Mesendoderm (in vitro differentiated cells): ENCODE measurements at places on chromosomes 7 and 10.

DNA sequence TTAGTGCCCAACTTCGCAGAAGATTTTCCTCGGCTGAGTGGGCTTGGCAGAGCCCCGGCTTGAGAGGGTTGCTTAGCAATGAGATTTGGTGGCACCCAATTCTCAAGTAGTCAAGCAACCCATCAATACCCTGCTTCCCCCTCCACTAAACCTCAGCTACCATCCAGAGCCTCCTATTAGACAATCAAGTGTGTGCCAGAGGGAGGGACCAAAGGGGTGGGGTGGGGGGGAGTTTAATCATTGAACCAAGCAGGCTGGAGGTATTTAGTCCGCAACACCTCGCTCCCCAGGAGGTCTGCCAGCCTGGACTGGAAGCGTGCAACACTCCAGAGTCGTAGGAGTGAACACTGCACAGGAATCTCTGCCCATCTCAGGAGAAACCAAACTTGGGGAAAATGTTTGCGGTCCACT lies at the start of gene HKDC1:
TSS of gene HKDC1 (plus strand) at position 292 of the 411 bp plus-strand sequence. CDS start at position 396, 104 bp downstream.
- no peak for DNase-seq

DNA sequence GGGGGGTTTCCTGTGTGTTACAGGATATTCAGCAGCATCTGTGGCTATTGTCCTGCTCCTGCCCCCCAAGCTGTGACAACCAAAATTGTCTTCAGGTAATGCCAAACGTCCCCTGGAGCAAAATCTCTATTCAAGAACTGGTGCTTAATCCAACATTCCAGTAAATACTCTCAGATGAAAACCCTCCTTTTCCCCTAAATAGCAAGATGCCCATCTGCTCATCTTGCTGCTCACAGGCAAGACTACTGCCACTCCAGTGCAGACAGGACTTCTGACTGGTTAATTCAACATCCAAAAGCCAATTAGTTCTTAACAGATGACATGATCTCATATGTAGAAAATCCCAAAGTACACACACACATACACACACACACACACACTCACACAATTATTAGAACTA lies 20.5 kb upstream of the JAZF1 start:
- no peak for DNase-seq

DNA sequence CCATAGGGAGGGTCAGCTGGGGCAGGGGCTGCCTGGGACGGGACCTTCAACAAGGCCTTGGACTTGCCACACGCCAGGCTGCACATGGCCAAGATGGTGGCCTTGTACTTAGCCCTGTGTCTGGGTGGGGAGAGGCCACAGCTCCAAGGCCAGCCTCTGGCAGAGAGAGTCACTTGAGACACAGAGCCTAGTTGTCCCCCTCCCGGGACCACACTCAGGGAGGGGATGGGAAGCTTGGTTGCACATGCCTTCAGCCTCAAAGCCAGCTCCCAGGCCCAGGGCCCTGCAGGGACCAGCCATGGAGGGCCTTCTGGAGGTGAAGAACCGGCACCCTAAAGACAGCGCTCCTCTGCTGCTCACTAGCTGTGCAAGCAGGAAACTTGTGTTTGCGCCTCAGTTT lies 16.7 kb downstream of the MMRN2 start:
- no peak for DNase-seq

GRCh38 chr10:67794909-67795460 lies 43.0 kb downstream of the DNAJC12 start:
- peak; percentile 87 for DNase-seq

- no peak for DNase-seq
Measured at GRCh38 chr10:27646604-27647175, 98.9 kb downstream of the MKX start.

- peak; percentile 54 for DNase-seq
Measured at GRCh38 chr7:34612661-34613060, 45.4 kb upstream of the NPSR1 start.

DNA sequence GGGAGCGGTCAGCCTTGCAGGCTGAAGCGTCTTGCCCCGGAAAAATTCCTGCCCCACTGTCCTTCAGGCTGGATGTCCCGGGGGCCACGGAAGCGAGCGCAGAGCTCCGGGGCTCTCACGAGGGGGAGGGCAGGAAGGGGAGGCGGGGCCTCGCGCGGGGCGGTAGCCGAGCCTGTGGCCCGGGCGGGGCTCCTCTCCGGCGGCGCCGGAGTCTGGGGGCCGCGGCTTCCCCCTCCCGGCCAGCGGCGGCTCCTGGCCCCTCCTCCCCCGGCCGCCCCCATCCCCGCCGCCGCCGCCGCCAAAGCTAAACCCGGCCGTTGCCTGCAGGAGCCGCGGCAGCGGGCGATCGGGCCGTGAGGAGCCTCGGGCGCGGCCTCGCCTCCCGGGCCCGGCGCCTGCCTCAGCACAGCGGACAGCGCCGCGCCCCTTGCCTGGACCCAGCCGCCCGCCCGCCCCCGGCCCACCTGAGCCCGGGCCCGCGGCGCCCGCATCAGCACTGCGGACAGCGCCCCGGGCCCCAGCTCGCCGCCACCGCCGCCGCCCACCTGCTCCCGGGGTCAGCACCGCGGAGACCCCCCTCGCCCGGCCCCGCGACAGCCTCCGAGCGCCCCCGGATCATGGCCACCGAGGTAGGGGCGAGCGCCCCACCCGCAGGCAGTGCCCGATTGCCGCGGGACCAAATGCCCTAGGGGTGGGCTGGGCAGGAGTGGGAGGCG lies at the start of gene GOLGA7B:
TSS of gene GOLGA7B (plus strand) at position 157 of the 716 bp plus-strand sequence. CDS start at position 618, 461 bp downstream.
- peak; percentile 81 for DNase-seq

- no peak for DNase-seq
Measured at GRCh38 chr10:107496594-107496993, 332.1 kb upstream of the SORCS1 start.

GRCh38 chr10:11638055-11638698 lies 26.7 kb upstream of the USP6NL start:
- DNase-seq = no peak

GRCh38 chr10:47326927-47327330 lies 4.7 kb downstream of the GDF2 start:
- DNase-seq = no peak

GRCh38 chr7:108480311-108480710 lies 24.1 kb upstream of the NRCAM start:
- DNase-seq = no peak

GRCh38 chr10:122393288-122393687 lies 18.8 kb downstream of the PLEKHA1 start:
- no peak for DNase-seq

GRCh38 chr10:129116371-129116770 lies 350.7 kb upstream of the MGMT start:
- no peak for DNase-seq

DNA sequence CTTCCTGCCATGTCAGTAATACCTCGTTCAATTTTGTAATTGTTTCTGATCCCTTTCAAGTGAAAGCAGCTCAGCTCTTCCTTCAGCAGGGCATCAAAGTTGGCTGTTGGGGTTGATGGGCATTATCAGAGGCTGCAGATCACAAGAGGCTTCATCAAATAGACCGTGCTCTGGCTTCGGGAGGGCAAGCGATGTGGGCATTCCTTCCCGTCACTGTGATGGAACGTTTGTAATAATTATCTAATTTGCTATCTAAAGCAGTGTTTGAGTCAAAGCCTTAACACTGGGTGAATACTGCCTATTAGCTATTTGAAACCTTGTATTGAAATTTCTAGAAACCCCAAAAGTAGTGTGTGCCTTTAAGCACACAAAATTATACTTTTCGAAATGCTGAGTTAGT lies 170.1 kb downstream of the OTUD1 start:
- DNase-seq = no peak

GRCh38 chr10:109701633-109702215 lies 221.6 kb downstream of the XPNPEP1 start:
- no peak for DNase-seq
